Activated T-cell treated with anti-CD3 and anti-CD28 coated beads, Interleukin-2, amount 50 U/mL, for 4 hours (primary cell): ENCODE measurements at places on chromosomes 16 and 17. TPM values are rescaled to one million over a fixed set of nuclear protein-coding genes. Genes with fewer than 3 reads are reported as not detected.

DNA sequence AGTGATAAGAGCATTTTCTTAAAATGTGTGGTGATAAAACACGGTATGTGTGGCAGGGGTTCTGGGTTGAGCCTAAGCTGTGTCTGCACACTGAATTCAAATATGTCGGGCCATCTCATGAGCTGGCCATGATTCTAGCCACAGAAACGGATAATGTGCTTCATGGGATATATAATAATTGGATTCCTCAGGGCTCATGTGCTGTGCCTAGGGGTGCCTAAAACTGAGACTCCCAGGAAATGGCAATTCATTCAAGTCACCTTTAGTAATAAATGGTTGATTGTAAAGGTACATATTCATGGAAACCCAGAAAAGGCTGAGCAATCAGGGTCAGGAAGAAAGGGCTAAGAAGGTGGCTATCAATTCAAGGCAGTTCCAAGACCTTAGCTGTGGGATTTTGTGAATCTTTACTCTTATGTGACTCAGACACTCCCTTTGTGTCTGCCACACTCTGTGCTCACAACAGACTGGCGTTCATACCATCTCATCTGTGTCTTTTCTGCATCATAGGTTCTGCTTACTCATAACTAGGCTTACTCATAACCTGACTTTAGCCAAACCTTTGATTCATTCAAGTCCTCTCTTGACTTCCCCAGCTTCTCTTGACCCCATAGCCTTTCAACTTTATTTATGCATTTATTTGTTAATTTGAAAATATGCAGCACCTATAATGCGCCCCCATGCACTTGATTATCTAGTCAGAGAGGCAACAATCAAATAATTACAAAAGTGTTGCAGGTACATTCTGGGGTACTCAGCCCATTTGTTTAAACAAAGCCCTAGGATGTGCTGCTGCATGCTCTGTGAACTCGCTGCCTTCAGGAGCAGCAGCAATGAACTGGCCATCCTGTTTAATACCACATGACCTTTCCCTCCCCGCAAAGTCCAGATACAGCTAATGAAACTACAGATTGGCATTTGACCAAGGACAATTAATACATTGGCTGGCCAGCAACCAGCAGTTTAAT lies 28.4 kb upstream of the MED13 start:
- DNase-seq, result no peak

DNA sequence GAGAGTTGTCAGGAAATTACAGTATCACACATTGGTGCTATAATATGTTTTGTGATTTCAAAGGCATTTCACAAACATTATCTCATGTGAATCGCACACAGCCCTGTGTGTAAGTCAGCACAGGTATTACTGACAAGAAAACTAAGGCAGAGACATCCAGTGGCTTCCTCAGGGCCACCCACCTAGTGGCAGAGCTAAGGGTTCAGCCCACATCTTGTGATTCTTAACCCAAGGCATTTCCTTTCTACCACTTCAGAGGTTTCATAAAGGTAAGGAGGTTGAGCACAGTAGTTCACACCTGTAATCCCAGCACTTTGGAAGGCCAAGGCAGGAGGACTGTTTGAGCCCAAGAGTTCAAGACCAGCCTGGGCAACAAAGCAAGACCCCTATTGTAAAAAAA lies 58.2 kb downstream of the STX8 start:
- DNase-seq, result no peak

- no peak for DNase-seq
These were observed 3.9 kb downstream of the RAI1 start for GRCh38 chr17:17684906-17685774.

DNA sequence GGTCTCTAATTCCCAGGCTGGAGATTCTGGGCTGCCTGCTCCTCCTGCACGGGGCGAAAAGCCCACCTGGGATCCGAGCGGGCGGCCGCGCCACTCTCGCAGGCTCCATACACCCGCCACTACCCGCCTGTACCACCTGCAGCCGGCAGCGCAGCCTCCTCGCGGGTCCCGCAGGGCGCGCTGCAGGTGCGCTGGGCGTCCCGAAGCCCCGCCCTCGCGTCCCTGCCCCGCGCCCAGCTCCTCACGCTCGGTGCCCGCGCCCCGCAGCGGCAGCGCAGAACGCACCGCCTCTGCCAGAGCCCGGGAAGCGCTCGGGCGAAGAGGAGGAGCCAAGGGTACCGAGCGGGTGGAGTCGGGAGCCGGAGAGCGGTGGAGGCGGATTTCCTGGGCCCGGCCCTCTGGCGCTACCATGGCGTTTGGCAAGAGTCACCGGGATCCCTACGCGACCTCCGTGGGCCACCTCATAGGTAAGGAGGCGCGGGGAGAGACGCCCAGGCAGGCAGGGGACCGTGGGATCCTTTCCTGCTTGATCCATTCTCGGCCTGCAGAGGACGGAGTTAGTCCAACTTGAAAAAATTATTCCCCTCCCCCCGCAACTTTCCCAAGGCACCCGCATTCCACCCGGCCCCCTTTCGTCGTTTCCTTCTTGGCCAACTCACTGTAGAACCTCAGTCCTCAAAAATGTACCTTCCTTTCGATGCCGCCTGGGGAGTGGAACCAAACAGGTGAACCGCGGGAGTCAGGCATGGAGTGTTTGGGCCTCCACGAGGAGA lies at the start of gene TOM1L1:
Gene TOM1L1, plus strand, starts transcription at position 396 of the 773 bp plus-strand sequence. Its CDS starts 14 bp downstream, at position 410.
- DNase-seq, result no peak

- no peak for DNase-seq
These were observed 225.0 kb downstream of the C16orf78 start for GRCh38 chr16:49598383-49599170.

HSD3B7 gene
- total RNA-seq, result 2.0 TPM

SRL gene
- total RNA-seq, result 0.05 TPM

TEKT5 gene
- not detected for total RNA-seq

XAF1 gene
- total RNA-seq, result 10.1 TPM

TEN1 gene
- total RNA-seq, result 9.5 TPM

TNFSF13 gene
- total RNA-seq, result 1.3 TPM
